ENCODE measurements at places on chromosomes 1 and 21.

DNA sequence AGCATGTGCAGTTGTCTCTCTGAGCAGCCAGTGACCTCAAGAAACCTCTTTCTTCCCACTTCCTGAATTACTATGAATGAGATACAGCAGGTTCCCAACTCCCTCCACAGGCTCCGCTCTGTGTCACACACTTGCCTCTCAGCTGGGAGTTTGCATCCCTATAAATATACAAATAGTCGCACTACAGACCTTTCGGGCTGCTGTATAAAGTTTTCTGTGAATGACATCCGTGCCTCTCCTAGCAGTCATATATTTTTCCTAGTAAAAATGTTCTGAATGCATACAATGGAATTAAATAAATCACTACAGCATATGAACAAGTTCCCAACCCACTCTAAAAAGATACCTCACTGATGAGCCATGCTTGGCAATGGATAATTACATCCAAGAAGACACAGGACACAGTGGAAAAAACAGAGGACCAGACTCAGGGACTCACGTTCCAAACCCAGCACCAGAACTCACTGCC, 66.8 kb downstream of the CAPZB start:
- peak; percentile 51 for DNase-seq

GRCh38 chr1:51425273-51425672, 93.8 kb downstream of the EPS15 start:
- no peak for DNase-seq

GRCh38 chr1:81287411-81288080, 513.2 kb upstream of the ADGRL2 start:
- peak; percentile 6 for DNase-seq

GRCh38 chr1:177088966-177089365, 75.5 kb downstream of the ASTN1 start:
- DNase-seq, result no peak
